ENCODE measurements at places on chromosomes 5 and 9. TPM values are rescaled to one million over a fixed set of nuclear protein-coding genes. Genes with fewer than 3 reads are reported as not detected.

Gene CCL21
- not detected for total RNA-seq

Gene MYOZ3
- 4.6 TPM for total RNA-seq

Gene AK8
- 2.3 TPM for total RNA-seq

Gene ENTPD2
- 5.7 TPM for total RNA-seq

Gene SVEP1
- 10.9 TPM for total RNA-seq

Gene SLC6A19
- total RNA-seq, result 0.10 TPM

Gene MARCOL
- total RNA-seq, result not detected

Gene CNTFR
- total RNA-seq, result 16.1 TPM

Gene TRPM6
- 1.9 TPM for total RNA-seq

Gene CDH9
- 11.3 TPM for total RNA-seq

Gene PROB1
- 1.4 TPM for total RNA-seq

Gene PPP1R26
- 19.6 TPM for total RNA-seq

Gene PRUNE2
- 166 TPM for total RNA-seq

Gene CCDC69
- 4.5 TPM for total RNA-seq

Gene CEP72
- 6.1 TPM for total RNA-seq

Gene PCDHA6
- total RNA-seq, result 6.9 TPM

Gene MCTP1
- 15.0 TPM for total RNA-seq

Gene ENTREP1
- total RNA-seq, result 24.2 TPM

Gene CSNK1G3
- total RNA-seq, result 76.3 TPM

Gene GFRA3
- total RNA-seq, result 6.3 TPM

Gene BRINP1
- total RNA-seq, result 47.2 TPM

Gene KIAA1958
- 16.9 TPM for total RNA-seq

Gene PRDM9
- not detected for total RNA-seq

Gene SPAG8
- 54.4 TPM for total RNA-seq

Gene FAM153A
- total RNA-seq, result 5.7 TPM

Gene CDKN2B
- total RNA-seq, result 0.79 TPM

Gene OMD
- 76.5 TPM for total RNA-seq

Gene GPR107
- total RNA-seq, result 24.8 TPM

Gene LRRC19
- not detected for total RNA-seq

Gene HMCN2
- 0.88 TPM for total RNA-seq
